ENCODE measurements at places on chromosomes 2 and 18.

DNA sequence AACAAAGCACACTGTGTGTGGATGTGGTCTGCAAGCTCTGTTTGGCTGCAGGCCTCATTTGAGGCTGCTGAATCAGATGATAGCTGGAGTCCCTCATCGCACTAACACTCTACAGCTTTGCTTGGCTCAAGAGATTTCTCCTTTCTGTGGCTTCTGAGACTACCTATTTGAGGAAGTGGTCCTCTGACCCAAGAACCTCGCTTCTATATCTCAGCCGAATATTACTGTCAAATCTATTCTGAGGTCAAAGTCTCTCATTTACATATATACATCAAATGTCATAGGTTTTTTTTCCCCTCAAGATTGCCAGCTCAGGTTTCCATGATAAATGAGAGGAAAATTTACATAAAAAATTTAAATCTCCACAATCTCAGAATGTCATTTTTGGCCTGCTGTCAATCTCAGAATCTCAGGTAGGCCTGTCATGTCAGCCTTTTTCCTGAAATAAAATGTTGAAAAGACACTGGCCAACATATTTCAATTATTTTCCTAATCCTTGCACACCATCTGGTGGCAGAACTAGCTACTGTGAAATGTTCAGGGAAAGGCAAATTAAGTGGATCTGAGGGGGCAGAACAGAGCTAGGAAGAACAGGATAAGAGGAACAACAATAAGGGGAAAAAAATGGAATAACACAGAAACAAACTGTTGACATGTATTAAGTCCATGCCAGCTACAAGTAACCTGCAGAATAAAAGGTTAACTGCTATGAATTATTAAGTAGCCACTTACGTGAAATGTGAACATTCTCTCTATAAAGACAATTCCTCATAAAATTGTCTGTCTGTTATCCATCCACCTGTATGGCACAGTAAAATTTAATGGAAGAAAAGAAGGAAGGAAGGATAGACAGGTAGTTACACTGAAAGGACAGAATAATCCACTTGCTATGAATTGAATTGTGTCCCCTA, 39.3 kb downstream of the AP1S3 start:
- DNase-seq = no peak

- DNase-seq = no peak
These were observed 606.6 kb upstream of the SYT4 start for GRCh38 chr18:43883886-43884285.

- DNase-seq = no peak
These were observed 437.6 kb downstream of the DLGAP1 start for GRCh38 chr18:4017480-4017879.

GRCh38 chr2:12286347-12286746, 430.4 kb upstream of the TRIB2 start:
- no peak for DNase-seq

- DNase-seq = no peak
These were observed 120.9 kb downstream of the CNTNAP5 start for GRCh38 chr2:124145982-124146381.

- DNase-seq = no peak
These were observed 651.9 kb upstream of the HS6ST1 start for GRCh38 chr2:128970332-128971116.

GRCh38 chr2:230575642-230576324, 136.9 kb upstream of the CAB39 start:
- no peak for DNase-seq
